CD4-positive, alpha-beta T cell treated with Interleukin-12 subunit alpha and Interleukin-12 subunit beta, for 1 hour (primary cell): ENCODE measurements at places on chromosomes 4 and X.

DNA sequence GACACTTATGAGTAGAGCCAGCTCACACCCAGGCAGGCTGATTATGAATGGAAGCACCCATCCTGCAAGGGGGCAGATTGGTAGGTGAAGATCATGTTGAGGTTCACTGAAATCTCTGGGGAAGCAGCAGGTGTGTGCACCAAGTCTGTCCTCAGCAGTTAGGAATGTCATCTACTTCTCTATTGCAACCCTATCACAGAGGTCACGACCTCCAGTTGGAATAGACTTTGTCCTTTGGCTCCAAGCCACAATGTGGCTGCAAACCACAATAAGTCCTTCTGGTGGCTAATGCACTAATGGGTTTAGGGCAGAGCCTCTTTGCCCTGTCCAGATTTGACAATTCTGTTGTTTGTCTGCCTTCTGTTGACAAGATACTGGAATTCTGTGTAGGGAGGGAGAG is 1056.7 kb downstream of the PCDH19 start:
- DNase-seq, result no peak

DNA sequence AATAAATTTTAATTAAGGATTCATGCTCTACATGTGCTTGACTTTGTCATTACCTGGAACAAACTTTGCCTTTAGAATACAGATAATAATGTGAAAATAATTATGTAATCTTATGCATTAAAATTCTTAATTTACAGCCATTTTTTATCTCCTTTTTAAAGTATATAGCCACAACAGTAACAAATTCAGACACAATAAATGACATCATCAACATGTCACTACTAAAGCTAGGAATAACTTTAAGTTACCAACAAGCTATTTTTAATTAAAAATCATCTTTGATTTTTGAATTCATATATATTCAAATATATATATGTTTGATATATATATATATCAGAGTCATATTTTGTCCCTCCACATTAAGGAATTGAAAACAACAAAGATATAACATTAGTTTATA is 107.7 kb downstream of the MAD2L1 start:
- DNase-seq, result no peak

DNA sequence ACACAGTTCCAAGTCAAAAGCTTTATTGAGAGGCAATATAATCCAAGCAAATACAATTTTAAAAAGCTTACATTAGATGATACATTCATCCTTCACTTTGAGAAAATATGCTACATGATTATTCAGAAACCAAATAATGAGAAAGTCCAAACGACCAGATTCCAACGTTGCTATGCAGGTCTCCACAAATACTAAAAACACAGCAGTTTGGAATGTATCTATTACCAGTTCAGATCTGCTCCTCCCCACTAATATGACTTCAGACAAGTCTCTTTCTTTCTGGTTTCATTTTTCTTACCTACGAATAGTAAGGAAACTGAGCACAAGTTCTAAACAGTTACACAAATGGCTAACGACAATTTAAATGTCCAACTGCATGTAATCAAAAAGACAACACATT is 9.5 kb downstream of the NAF1 start:
- DNase-seq, result no peak

DNA sequence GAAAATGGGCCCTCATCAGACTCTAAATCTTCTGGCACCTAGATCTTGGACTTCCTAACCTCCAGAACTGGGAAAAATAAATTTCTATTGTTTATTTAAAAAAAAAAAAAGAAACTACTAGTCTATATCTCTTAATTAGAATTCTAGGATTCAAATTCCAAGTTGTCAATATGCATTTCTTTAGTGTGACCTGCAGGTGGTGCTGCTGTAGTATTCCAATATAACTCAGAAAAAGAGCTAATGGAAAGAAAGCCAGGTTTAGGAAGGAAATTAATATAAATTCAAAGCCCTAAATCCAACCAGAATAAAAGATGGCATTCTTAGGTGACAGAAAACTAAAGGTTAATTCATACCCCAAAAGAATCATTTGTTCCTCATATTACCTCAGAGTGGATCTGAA is 80.0 kb upstream of the NALF2 start:
- DNase-seq, result no peak

- DNase-seq, result no peak
These were observed 33.5 kb downstream of the SNX25 start for GRCh38 chr4:185242749-185243533.

GRCh38 chr4:96009427-96010119 is 169.7 kb downstream of the PDHA2 start:
- DNase-seq, result no peak
